ENCODE measurements at places on chromosomes 7 and 10.

DNA sequence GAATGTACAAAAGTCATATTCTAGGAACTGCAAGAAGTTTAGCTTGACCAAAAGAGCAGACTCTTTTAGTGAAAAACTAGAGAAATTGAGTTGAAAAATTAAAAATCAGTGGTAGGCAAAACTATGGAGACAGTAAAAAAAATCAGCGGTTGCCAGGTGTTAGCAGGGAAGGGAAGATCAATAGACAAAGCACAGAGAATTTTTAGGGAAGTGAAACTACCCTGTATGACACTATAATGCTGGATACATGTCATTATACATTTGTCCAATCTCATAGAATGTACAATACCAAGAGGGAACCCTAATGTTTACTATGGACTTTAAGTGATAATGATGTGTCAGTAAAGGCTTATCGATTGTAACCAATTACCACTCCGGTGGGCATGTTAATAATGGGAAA lies 761.9 kb downstream of the MAGI2 start:
- no peak overlapping the region for H3K4me3 ChIP-seq
- no peaks in the 10 kb centered on the region for H3K4me1 ChIP-seq
- H3K36me3 ChIP-seq, result no peaks in the 10 kb centered on the region
- no peak overlapping the region for H3K27ac ChIP-seq
- no peaks in the 10 kb centered on the region for H3K27me3 ChIP-seq

DNA sequence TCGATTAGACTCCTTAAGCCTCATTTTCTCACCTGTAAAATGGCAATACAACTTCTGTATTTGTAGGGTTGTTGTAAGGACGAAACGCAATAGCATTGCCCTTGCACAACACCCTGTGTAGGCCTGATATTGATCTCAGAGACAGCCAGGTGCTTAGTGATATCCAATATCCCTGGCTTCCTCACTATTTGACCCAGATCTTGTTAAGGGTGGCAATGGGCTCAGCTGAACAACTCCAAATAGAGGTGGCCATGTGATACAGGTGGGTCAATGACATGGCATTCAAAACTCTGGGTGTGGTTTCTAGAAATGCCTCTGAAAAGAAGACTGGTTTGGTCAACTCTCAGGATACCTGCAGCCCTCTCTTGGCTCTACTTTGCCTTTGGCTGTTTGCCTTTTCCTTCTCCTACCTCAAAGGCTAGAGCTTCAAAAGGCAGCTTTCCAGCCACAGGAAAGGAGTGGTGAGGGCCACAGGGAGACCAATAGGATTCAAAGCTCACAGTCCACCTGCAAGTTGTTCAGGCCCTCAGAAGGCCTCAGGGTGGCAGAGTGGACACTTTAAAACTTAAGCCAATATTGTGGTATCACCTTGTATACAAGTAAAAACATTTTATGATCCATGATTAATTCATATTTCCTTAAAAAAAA lies 14.9 kb upstream of the GATAD1 start:
- peaks cover 4% of the 10 kb centered on the region for H3K27me3 ChIP-seq
- no peak overlapping the region for H3K4me3 ChIP-seq
- no peaks in the 10 kb centered on the region for H3K36me3 ChIP-seq

GRCh38 chr7:69104023-69104422 lies 494.3 kb upstream of the AUTS2 start:
- no peak for DNase-seq
- H3K4me1 ChIP-seq, result no peaks in the 10 kb centered on the region
- no peaks in the 10 kb centered on the region for H3K36me3 ChIP-seq
- no peak overlapping the region for H3K27ac ChIP-seq
- H3K27me3 ChIP-seq, result no peaks in the 10 kb centered on the region

GRCh38 chr10:115653473-115653872 lies 560.3 kb downstream of the ATRNL1 start:
- no peaks in the 10 kb centered on the region for H3K27me3 ChIP-seq
- no peaks in the 10 kb centered on the region for H3K36me3 ChIP-seq
- no peak for DNase-seq

- H3K4me3 ChIP-seq, result no peak overlapping the region
- H3K27me3 ChIP-seq, result no peaks in the 10 kb centered on the region
- no peaks in the 10 kb centered on the region for H3K36me3 ChIP-seq
- no peak overlapping the region for H3K27ac ChIP-seq
- no peaks in the 10 kb centered on the region for H3K4me1 ChIP-seq
- no peak for DNase-seq
Measured at GRCh38 chr7:4234886-4235285, 447.2 kb upstream of the FOXK1 start.

DNA sequence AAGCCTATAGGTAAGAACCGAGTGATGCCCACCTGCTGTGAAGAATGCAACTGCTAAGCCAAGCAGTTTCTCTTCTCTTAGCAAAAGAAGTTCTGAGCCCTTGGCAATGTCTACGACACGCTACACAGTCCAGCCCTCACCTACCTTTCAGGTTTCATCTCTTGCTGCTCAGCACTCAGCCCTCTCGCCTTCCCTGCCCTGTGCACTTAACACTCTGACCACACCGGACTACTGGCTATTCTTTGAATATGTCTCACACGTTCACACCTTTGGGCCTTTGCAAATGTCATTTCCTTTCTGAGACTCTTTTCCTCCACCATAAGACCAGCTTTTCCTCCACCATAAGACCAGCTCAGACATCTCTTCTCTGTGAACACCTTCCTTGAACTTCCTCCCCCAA lies 67.0 kb upstream of the ITGB1 start:
- no peaks in the 10 kb centered on the region for H3K36me3 ChIP-seq
- H3K27ac ChIP-seq, result peak overlapping the region; percentile 17
- no peaks in the 10 kb centered on the region for H3K27me3 ChIP-seq
- peaks cover 16% of the 10 kb centered on the region for H3K4me1 ChIP-seq
- no peak overlapping the region for H3K4me3 ChIP-seq
